NCI-H774 (cell line): ENCODE measurements at places on chromosomes 5 and 9.
A peak's percentile ranks its signal among the peaks of the same experiment; 100 is the strongest.

GRCh38 chr9:133050781-133051180, 11.0 kb upstream of the CEL start:
- DNase-seq = peak; percentile 62

DNA sequence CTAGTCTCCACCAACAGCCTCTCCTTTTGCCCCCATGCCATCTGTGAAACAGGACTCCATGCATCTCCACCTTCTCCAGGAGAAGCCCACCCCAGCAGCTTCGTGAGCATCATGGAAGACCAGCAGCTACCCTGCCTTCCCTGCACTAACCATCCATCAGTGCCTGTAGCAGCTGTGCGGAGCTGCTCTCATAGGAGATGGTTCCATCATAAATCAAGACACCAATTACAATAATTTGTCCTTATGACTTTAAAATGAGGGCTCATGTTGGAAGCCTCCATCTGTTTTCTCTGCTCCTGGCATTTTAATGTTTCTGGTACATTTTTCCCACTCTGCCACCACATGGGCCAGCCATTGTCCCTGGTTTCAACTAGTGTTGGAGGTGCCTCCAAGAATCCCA, 69.9 kb downstream of the FGF1 start:
- no peak for DNase-seq

DNA sequence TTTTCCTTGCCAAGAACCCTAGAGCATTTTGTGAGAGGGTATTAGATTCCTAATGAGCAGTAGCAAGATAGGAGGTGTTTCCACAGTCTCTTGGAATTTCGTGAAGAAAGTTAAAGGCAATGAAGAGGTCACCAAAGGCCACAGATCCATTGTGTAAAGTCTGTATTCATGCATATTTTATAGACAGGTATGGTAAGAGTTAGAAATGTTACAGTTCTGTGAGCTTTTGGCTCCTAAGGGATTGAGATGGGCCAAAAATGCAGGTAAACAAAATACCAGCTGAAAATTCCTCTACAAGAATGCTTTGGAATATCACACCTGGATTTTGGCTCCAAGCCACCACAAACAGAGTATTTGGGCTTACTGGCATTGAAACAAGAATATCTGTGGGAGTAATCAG, 47.4 kb upstream of the FST start:
- no peak for DNase-seq

GRCh38 chr9:96020792-96021550, 145.5 kb downstream of the ERCC6L2 start:
- no peak for DNase-seq

GRCh38 chr5:73379435-73379834, 69.1 kb downstream of the FOXD1 start:
- DNase-seq = no peak
